ENCODE measurements at places on chromosomes 16 and 17.

DNA sequence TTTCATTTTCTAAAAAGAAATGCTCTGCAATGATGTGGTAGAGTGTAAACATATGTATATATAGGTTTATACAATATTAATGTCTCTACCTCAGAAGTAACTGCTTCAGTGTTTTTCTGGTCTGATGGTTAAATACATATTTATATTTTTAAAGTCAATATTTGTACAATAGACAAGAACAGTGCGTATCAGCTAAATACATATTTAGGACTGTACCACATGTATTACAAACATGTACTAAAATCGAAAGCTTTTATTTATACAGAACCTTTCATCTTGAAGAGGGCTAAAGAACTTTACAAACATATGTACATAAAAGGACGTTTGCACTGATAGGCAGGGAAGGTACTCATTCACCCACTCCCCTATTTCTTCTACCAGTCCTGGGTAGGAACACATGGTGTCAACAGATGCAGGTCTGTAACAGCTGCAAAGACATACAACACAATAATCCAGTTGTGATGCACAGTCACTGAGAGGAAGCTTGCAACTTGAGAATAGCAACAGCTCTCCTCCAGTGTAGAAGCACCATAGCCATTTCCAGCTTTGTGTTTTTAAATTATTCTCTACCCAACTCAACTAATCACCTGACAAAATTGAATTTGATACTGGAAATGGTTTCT, 206.9 kb upstream of the C17orf78 start:
- no peak for DNase-seq

DNA sequence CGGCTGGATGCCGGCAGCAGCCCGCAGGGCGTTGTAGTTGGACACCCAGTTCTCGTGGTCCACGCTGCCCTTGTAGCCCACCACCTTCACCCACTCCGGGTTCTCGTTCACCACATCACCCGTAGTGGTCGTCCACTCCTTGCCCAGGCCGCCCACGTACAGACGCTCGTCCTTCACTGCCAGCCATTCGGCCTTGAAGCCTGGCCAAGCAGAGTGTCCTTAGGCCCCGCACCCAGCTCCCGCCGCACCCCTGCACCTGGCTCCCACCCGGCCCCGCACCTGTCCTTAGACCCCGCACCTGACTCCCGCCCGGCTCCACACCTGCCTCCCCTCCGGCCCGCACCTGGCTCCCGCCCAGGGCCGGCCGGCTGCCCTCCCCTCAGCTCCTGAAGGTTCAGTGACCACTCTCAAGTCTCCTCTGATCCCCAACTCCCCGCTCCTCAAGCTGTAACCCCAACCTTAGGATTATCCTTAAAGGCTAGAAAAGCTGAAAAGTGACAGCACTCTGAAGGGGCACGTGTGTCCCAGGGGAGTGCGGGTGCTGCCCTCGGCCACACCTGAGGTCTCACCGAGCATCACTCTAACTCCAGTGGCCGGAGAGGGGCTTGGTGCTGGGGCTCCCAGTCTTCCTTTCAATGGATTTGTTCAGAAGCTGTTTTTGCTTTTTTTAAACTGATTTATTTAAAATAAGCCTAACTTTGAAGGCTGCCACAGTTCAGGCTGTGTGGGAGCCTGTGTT, 14.4 kb downstream of the CANT1 start:
- DNase-seq = no peak

GRCh38 chr16:27436065-27436464, 34.1 kb downstream of the IL21R start:
- no peak for DNase-seq

DNA sequence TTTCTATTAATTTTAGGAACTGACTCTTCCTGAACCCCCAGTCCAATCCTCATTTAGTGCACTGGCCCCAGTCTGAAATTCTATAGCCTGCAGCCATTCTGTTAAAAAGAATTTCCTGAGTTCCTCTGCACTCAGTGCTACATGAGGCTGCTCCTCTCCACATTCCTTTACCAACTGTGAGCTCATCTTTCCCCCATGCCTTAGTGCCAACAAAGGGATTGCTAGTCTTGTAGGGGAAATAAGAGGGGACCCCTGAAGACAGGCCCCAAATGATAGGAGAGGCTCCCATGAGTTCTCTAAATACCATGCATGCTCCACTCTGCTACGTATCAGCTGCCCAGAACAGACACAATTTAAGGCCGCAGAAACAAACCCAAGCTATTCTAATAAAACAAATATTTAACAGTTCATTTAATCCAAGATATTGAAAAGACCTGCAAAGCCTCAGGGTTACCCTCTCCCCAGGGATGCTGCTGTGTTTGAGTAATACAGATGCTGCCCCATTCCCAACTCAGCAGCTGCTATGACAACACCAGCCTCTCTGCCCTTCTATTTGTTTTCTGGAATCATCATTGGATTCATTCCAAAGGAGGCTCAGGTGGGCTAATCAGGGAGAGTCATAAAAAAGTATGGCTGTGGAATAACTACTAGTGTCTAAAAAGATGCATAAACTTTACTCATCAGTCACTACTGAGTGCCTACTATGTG, 228.5 kb downstream of the TOX3 start:
- DNase-seq = no peak

- no peak for DNase-seq
Observed at GRCh38 chr16:54453871-54454270, 167.3 kb upstream of the IRX3 start.

DNA sequence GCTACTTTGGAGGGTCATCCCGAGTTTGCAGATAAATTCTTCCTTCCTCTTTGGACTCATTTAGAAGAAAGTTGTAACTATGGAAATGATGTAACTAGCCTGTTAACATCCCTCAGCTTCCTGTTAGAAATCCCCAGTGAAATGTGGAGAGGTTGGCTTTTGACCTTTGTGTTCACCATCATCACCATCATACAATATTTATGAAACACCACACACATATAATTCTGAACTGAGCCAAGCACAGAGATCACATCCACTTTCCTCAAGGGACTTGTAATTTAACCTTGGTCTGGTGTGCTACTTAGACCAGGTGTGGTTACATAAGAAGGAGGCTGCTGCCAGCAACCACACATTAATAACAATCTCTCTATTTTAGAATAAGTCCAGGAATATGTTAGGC, 2.5 kb downstream of the CAPNS2 start:
- DNase-seq = no peak

- DNase-seq = no peak
Observed at GRCh38 chr17:27403480-27404005, 52.7 kb upstream of the KSR1 start.

GRCh38 chr16:46688101-46688653, 801 bp downstream of the VPS35 start:
- DNase-seq = peak; percentile 2

DNA sequence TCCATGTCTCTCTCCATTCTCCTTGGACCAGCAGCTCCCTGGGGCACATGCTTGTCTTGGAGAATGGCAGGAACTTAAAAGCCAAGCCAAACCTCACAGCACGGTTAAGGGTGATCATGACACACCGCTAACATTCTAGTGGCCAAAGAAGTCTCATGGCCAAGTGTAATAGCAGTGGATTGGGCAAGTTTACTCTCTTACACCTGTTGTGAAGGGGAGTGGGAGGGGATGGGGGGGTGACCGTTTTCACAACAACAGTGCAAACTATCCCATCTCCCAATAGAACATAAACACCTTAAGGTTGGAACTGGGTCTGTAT, 37.7 kb upstream of the MEOX1 start:
- no peak for DNase-seq

DNA sequence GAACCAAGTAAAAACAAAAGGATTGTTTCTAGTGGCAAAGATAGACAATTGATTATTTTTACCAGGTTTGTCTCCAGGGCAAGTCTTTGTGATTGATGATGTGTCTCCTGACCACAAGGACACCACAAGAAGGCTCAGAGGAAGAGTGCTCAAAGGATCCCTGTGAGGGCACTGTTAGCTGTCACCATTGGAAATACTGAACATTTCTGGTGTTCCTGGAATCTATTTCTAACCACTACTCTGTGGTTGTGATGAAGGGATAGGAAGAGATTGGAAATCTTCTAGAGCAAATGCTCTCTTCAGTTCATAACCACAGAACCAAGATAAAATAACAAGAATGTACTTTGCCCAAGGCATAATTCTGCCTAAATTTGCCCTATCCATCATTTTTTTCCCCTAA, 15.3 kb downstream of the RNF43 start:
- no peak for DNase-seq

DNA sequence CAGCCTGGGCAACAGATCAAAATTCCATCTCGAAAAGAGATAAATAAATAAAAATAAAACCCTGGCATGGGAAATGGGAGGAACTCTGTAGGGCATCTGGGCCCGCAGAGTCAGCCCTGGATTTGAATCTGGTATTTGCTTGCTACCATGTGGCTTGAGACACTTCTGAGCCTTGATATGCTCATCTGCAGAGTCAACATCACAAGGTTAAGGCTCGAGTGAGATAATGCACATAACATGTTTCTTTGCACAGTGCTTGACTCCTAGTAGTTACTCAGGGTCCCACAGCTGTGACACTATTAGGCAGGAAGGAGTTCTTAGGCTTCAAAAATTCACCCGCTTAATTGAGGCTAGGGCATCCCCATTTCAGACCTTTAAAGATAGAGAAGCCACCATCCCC, 21.3 kb downstream of the CDK5RAP3 start:
- DNase-seq = no peak

DNA sequence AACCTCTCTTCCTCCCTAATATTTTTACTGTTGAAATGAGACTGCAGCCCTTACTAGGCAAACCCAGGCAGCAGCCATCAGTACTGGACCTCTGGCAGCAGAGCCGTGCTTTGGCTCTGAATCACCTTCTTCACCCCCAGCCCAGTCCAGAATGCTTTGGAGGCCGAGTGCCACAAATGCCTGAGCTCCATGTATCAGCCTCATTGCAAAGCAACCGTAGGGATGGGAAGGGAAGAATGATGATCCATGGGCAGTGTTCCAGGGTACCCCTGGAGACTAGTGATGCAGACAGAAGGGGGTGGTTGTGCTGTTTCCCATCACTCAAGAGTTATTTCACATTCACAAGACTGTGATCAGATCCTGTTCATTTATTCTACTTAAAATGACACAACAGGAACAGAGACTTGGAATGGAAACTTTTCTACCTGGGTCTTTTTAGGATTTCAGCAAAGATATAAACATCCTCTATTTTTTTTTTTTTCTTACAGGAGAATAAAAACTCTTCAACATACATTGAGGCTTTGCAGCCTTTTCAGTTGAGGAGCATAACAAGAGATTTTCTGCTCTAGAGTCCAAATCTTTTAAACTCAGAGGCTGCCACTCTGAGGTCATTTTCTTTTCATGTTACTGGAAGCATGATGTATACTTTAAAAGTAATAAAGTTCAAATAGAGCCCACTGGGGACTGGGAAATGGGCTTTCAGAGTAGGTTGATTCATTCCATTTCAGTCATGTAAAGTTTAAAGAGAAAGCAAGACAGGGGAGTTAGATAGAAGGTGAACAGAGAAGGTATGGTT, 138.3 kb downstream of the KCNJ2 start:
- DNase-seq = peak; percentile 60

- no peak for DNase-seq
Observed at GRCh38 chr16:80695020-80695419, 109.4 kb downstream of the CDYL2 start.

DNA sequence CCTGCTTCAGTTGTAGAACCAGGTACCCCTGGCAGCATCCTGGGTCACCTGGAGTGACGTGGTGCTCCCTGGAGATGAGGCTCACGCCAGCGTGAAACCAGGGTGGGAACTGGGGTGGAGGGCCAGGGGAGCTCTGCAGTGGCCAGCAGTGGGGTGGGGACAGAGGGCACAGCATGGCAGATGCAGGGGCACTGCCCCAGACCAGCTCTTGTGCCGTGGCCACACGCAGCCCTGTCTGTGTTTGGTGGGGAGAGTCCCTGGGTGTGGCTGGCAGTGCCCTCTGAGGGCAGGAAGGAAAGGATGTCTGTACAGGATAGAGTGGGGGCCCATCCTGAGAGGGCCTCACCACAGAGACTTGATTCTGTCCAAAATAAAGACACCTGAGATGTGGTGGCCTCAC, 24.5 kb downstream of the ZNF750 start:
- DNase-seq = no peak
